Activated naive CD4-positive, alpha-beta T cell (primary cell): ENCODE measurements at places on chromosomes 2 and 18.

DNA sequence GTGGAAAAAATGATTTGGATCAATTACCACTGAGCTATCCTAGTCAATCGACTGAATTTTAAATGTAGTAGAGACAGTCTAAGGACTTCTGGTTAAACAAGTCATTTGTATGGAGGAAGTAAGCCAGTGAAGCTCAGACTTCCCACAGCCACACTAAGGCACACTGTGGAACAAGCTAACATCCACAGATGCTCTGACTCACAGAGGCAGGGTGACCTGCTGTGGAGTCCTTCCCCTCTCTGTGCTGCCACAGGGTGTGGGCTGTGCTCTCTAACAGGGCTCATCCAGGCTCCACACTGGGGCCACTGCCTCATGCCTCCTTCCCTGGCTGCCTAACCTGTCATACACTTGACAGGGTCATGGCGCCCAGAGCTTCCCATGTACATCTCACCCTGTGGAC lies 351.0 kb downstream of the GALR1 start:
- no peak for DNase-seq

GRCh38 chr2:80300954-80301353 lies 3.6 kb downstream of the LRRTM1 start:
- DNase-seq, result no peak

- no peak for DNase-seq
Measured at GRCh38 chr2:67783026-67783425, 279.8 kb downstream of the C1D start.

DNA sequence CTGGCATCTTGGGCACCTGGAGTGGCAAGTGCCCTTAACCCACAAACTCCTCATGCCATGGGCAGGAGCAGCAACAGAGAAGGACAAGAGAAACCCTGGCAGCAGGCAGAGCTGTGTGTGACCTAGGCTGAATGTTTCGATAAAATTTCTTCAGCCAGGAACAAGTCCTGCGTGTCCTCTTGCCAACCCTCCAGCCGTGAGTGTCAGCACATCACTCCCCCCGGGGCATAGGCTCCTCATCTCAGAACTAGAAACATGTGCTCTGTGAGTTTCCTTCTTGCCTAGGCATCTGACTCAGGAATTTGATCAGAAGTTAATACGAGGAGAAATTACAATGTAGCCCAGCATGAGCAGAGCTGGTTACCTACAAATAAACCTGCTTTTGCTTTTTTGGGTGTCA lies 2.2 kb downstream of the ABCG8 start:
- DNase-seq, result no peak

DNA sequence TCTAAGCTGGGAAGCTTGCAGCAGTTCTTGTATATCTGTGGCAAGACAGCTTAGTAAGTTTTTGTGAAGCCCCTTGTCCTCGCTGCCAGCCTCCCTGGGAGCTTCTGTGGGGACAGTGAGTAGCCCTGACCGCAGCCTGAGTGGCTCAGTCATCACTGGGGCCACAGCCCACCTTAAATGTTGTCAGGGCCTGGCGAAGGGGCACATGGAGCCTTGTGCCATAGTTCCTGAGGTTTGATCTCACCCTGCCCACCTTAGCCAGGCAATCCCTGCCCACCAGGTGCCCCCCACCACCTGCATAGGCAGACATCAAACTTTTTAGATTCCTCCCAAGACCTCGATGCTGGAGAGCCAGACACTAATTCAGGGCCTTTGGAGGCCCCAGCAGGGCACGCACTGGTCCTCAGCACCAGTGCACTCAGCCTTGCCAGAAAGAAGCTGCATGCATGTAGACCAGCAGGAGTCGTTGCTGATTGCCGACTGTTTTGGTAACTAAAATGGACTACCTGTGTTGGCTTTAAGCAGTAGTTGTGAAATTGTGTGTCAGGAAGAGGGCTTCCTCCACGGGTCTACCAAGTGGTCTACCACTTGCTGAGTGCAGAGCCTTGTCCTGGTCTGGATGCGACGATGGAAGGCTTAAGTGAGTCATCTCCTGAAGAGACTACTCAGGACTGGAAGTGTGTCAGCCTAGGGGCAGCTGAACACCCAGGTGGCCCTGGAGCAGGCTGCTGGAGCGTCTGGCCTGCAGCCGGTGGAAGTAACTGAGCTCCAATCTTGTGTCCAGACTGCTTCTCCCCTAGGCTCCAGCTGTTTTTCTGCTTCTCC lies 233.1 kb downstream of the SEPTIN10 start:
- no peak for DNase-seq

DNA sequence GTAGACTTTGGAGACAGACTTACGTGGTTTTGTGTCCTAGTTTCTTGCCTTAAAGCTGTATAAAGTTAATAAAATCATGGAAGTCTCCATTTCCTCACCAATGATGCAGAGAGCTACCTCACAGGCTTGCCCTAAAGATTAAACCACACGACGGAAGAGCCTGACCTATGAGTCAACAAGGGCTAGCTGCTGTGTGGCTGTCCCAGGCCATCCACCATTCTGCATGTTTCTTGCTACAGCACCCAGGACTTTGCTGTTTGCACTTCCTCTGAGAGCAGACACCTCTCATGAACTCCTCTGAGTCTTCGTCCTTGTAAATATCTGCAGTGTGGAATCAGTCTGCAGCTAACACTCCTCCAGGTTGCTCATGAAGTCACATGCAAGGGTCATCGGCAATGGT lies 160.0 kb upstream of the TRIB2 start:
- DNase-seq, result no peak

DNA sequence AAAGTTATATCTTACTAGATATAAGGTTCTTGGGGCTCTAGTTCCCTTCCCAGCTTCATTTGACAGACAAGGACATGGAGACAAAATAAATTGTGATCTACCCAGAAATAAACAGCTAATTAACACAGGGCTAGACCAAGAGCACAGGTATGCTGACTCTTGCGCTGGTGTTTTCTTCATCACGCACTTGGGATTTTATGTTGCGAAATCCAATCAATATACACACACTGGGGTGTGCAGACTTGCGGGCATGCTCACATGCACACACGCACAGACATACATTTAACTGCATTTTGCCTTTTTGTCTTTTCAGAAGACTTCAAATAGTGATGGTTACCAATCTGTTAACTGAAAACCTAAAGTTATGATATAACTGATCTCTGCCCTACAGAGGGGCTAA lies 91.2 kb downstream of the LRATD1 start:
- no peak for DNase-seq

GRCh38 chr2:45289997-45290709 lies 280.9 kb upstream of the SIX2 start:
- DNase-seq, result no peak

GRCh38 chr2:43469094-43469493 lies 126.7 kb downstream of the THADA start:
- DNase-seq, result no peak

- no peak for DNase-seq
Measured at GRCh38 chr2:42048299-42049220, 739 bp downstream of the PKDCC start.

GRCh38 chr18:58362027-58362575 lies 266.8 kb downstream of the ALPK2 start:
- DNase-seq, result no peak

GRCh38 chr2:16114836-16115235 lies 174.5 kb downstream of the MYCN start:
- no peak for DNase-seq

DNA sequence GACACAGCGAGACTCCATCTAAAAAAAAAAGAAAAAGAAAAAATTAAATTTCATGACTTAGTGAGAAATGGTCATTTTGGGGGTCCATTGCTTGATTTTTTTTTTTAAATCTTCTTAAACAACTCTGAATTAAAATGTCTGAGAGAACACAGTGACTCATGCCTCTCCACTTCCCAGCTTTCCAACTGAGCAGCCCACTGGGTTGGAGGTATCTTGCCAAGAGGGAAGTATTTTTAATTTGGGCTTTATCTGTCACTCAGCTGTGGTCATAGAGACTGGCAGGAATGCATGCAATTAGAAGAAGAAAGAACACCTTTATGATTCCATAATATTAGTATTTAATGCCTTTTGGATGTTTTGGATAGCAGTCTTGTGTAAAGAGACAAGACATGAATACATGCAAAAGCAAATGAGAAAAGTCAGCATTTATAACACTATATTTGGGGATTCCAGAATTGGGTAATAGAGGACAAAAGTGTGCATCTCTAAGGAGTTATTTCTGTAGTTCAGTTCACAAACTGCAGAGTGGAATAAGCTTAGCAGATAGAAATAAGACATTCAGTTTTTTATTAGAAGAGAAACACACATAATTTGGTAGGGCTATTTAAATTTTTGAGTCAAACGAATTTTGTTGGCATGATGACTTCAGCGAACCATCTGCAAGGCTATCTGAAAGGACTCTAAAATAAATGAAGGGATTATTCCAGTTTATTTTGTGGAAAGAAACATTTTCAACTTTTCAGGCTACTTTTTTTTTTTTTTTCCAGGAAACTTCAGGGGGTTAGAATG lies 254.8 kb downstream of the TGIF1 start:
- DNase-seq, result no peak

DNA sequence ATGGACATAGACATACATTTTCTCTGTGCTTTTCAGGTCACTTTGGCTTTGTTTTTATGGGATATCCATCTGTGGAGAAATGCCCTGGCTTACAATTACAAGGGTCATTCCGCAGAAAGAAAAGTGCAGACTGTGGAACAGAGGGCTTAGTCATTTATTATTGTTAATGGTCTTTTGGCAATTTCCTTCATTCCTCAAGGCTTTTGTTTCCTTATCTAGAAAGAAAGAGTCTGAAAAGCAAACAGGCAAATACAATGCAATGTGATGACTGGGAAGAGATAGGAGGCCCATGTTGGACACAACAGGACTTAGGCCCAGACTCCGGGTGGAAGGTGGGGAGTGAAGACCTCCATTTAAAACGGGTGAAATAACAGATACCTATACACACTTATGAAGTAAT lies 129.5 kb upstream of the CAVIN2 start:
- no peak for DNase-seq

GRCh38 chr2:43136876-43137275 lies 89.5 kb downstream of the ZFP36L2 start:
- peak; percentile 71 for DNase-seq

- peak; percentile 1 for DNase-seq
Measured at GRCh38 chr2:169828141-169828811, 1.0 kb downstream of the UBR3 start.

GRCh38 chr18:14924226-14924625 lies 176.3 kb downstream of the ANKRD30B start:
- no peak for DNase-seq

DNA sequence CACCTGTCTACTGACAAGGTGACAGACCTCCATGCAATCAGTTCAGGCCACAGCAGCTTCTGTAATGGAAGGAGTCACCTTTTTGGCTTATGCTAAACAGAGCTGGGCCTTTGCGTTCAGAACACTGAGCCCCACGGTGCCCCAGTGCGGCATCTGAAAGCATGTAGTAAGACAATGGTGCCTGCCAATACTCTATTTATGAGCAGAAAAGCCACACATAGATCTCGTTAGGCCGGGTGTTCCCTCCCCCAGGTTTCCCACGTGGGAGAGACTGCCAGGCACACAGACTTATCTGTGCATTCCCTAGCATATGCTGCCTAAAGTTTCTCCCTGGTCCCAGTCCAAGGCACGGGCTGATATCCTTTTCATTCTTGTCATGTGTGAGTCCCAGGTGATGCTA lies 150.9 kb downstream of the ACTR3 start:
- no peak for DNase-seq

- no peak for DNase-seq
Measured at GRCh38 chr2:40665493-40666232, 213.8 kb upstream of the SLC8A1 start.

- DNase-seq, result no peak
Measured at GRCh38 chr18:38545071-38545470, 979.5 kb upstream of the CELF4 start.

DNA sequence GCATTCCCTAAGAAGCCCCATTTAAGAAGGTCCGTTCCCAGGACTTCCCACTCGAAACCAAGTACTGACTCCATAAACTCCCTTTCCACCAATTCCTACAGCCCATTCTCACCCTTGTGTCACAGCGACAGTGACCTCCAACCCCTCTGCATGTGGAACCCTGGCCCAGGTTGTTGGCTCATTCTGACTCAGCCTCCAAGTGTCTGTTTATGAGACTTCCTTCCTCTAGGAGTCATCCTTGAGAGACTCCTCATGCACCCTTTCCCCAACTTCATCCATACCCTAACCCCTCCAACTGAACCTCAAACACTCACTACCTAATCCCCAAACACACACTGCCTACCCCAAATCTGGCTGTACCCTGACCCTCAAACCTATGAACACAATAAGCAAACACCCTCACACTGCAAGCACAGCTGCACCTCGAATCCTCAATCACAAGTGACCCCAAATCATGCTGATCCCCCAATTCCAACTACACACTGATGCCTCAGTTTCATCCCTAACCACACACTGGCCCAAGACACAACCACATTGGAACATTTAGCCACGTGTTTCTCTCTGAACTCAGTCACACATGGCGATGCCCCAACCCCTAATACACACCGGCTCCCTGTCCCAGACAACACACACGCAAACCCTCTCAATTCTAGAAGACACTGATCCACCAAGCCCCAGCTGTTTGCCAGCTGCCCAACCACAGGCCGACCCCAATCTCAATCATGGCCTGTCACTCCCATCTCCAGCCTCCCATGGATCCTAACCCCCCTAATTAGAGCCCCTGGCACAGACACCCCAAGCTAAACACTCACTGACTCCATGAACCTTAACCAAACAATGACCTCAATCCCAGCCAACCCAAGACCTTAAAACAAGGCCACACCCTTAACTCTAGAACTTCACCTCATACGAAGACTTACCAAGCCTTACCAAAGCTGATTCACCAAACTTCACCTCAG lies 219.6 kb downstream of the CYP26B1 start:
- DNase-seq, result no peak

DNA sequence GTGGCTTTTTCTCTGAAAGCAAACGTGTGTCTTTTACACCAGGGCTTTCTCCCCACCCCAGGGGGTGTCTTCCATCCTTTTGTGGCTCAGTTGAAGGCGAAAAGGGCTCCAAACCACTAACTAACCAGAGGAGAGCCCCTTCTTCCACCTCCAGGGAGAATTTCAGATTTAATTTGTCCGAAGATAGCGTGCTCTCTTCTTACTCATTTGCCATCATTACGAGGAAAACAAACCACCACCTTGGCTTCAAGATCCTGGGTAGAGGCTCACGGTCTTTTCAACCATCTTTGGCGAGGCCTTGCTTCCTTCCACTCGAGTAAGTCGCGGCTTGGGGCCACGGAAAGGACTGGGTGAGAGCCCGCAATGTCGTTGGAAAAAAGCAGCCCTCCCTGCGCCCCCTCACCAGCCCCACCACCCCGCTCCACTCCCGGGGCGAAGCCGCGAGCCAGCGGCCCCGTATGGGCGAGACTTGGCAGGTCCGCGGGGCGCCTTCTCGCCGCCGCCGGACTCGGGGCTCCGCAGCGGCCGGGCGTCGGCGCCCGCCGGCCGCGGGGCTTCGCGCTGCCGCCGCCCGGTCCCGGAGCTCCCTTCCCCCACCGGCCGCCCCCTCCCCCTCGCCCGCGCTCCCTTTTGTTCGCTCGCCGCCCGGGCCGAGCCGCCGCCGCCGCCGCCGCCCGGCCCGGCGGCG lies 1.7 kb upstream of the ZNF532 start:
- DNase-seq, result no peak
